ENCODE measurements at places on chromosomes 16 and 17.

- DNase-seq = no peak
Measured at GRCh38 chr17:31499771-31500554, 108.5 kb downstream of the RAB11FIP4 start.

- no peak for DNase-seq
Measured at GRCh38 chr17:60283816-60284215, 108.1 kb downstream of the USP32 start.

GRCh38 chr17:12622726-12623125 is 43.0 kb upstream of the MYOCD start:
- no peak for DNase-seq

DNA sequence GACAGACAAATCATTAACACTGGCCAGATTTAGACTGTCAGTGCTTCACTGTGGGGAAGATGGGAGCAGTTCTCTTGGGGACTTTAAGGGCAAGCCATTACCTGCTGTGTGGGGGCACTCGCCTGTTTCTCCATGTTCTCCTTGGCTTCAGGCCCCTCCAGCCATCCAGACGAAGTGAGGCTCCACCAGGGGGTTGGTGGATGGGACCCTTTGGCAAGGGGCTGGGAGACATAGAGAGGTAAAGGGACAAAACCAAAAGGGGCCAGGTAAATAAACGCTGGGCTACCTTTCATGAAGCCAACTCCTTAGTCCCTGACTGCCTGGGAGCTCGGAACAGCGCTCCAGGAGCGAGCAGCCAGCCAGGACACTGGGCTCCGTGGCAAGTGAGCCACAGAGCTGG is 14.0 kb downstream of the TBX4 start:
- DNase-seq = no peak

DNA sequence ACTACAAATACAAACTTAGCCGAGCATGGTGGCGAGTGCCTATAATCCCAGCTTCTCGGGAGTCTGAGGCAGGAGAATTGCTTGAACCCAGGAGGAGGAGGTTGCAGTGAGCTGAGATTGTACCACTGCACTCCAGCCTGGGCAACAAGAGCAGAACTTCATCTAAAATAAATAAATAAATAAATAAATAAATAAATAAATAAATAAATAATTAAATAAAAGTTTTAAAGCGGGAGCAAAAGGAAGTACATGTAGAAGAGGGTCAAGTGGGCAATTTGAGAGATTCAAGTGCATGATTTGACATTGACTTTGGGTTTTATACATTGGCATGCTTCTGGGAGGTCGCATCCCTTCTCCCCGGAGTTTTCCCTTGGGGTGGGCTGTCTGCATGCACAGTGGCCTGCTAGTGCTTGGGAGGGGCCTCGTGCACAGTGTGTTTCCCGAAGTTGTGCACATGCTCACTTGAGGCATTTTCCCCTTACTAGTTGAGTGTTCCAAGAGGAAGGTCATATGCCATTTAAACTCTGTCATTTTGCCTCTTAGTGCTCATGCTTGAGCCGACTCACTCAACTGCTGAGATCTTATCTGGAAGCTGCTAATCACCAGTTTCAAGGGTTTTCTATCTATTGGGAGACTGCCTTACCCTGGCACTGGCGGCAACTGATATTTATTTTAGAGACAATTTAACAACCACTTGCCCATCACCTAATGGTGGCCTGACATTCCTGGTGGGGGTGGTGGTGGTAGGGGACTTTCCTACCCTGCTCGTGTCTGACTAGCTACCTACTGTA is 193.2 kb upstream of the MPHOSPH6 start:
- no peak for DNase-seq

GRCh38 chr16:57994778-57995177 is 5.7 kb downstream of the ZNF319 start:
- peak; percentile 49 for DNase-seq

Data from GF-D8 (cell line).